ENCODE measurements at places on chromosomes 5 and 9. TPM values are rescaled to one million over a fixed set of nuclear protein-coding genes. Genes with fewer than 3 reads are reported as not detected.

MARCOL gene
- total RNA-seq = not detected

TAF1L gene
- not detected for total RNA-seq

HTR1A gene
- not detected for total RNA-seq

KCNIP1 gene
- total RNA-seq = not detected

PCDHB2 gene
- 3.7 TPM for total RNA-seq

CDO1 gene
- not detected for total RNA-seq

NR3C1 gene
- 33.1 TPM for total RNA-seq

CDH9 gene
- not detected for total RNA-seq

GZMA gene
- total RNA-seq = not detected

PCDHGA6 gene
- 0.24 TPM for total RNA-seq

DNAH5 gene
- 2.1 TPM for total RNA-seq

PLAC8L1 gene
- not detected for total RNA-seq

IFNA13 gene
- total RNA-seq = not detected

NUTM2F gene
- not detected for total RNA-seq

PCDHA6 gene
- total RNA-seq = not detected

FTMT gene
- total RNA-seq = not detected

WDR5 gene
- 60.4 TPM for total RNA-seq

SLC6A7 gene
- 0.05 TPM for total RNA-seq
